ENCODE measurements at places on chromosomes 7 and 10.

DNA sequence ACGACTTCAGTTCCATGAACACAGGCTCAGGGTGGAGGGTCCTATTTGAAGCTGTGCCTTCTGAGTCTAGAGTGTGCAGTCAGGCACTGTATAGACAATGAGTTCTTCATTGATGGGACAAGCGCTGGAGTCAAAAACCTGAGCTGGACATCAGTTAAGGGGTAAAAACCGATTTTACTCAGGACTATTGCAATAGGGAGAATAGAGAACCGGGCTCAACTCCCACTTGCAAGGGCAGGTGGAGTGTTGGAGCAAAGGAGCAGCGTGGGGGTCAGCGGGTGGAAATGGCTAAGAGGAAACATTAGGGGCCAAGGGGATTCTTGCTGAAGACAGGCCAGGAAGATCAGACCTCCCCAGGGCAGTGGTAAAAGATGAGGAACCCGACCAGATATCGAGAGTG lies 28.5 kb downstream of the PRLHR start:
- DNase-seq, result no peak

- no peak for DNase-seq
Measured at GRCh38 chr7:148886844-148887243, 2.8 kb upstream of the EZH2 start.

DNA sequence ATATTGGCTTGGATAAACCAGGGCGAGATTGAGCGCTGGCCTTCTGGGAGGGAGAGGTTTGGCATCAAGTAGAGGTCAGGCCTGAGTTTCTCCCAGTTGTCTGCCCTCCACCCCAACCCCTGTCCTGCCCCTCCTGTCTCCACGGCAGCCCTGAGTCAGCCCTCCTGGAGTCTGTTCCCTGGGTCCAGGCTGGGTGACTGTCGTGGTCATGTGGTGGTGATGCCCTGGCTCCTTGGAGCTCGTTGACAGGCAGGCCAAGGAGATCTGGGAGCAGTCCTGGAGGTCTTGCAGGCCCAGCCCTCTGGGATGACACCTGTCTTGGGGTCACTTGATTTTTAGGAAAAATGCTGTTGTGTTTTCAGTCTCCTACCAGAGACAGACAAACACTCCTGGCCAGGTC lies 53.6 kb upstream of the PODXL start:
- DNase-seq, result no peak

DNA sequence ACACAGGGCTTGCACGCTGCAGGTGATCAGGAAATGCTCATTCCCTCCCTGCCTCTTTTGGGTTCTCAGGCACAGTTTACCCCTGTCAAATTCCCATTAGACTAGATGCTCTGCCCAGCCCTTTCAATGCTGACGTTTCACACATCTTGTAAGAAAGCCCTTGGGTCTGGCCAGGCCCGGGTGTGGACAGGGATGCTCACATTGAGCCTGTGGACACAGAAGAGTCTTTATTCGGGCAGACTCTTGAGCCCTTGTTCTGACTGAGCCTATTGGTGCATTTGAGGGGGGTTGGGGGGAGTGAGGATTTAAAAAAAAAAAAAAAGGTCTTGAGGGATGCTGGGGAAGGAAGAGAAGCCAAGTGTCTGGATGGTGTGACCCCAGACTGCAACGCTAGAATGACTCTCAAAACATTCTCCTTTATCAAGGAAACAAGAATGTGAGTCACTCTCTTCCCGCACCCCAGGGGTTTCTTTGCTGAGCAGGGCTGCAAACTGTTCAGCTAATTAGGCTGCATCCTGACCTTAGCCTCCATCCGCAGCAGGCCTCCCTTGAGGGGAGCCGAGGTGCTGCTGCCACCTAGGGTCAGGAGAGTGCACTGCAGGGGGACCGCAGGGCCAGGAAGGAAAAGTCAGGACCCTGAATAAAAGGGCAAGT lies 53.6 kb upstream of the TMEM72 start:
- DNase-seq, result no peak

- DNase-seq, result no peak
Measured at GRCh38 chr7:79810916-79811315, 323.7 kb upstream of the GNAI1 start.

DNA sequence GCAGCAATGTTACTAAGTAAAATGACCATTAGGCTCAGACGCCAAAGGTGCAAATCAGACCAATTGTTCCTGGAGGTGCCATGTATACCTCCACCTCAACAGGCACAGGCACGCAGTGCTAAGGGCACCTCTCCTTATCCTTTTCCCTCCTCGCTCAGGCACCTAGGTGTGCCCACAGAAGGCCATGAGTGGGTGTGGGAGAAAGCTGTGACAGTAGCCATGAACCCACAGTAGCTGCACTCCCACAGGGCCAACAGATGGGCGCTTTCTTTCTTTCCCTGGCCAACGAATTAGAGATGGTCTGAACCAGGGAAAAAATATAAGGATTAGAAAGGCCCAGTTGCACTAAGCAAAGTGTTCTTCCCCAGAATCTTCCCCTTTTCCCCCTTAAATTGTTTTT lies 15.5 kb upstream of the TNS3 start:
- no peak for DNase-seq

- no peak for DNase-seq
Measured at GRCh38 chr7:925601-926000, 28.9 kb downstream of the ADAP1 start.

DNA sequence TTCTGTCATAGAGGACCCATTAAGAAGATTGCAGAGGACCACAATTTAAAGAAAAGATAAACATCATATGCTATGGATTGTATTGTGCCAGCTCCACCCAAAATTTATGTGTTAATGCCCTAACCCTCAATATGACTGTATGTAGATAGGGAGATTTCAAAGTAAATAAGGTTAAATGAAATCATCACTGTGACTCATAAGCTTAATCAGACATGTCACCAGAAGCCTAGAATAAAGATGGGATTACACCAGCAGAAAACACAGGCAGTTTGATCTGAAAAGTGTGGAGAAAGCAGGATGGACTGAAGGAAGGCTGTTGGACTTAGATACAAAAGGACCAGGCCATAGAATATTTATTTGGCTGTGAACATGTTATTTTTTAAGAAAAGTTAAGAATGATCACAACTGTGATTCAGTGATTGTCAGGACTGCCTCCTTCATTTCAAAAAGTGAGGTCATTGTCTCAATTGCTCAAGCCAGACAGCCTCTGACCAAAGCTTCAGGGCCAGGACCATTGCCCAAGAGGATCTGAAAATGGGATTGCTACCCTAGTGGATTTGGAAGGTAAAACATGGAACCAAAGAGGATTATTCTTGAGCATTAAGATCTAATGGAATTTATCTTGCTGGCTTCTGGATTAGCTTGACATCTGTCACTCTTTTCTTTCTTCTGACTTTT lies 270.8 kb upstream of the POM121L12 start:
- no peak for DNase-seq

DNA sequence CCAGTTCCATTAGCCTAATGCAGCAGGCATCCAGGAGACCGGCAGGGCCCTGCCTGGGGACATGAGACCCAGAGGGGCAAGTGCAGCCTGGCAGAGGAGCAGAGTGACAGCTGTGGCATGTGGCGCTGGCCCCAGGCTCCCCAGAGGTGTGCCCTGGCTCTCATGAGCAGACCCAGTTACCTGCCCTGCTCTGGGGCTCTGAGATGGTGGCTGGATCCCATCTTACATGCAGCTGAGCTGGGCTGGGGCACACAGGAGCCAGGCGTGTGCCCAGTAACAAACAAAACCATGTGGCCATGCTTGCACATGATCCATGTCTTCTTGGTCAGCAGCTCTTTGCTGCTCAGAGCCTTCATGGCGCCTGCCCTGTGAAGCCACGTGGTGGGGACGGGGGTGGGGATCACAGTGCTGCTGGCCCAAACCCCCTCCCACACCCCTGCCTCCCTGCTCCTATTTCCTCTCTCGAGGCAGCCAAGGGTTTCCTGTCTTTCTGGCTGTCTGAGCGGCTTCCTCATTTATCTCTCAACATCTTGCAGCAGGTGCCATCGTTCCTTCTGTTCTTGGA lies 40.3 kb upstream of the GTF2I start:
- DNase-seq, result no peak

DNA sequence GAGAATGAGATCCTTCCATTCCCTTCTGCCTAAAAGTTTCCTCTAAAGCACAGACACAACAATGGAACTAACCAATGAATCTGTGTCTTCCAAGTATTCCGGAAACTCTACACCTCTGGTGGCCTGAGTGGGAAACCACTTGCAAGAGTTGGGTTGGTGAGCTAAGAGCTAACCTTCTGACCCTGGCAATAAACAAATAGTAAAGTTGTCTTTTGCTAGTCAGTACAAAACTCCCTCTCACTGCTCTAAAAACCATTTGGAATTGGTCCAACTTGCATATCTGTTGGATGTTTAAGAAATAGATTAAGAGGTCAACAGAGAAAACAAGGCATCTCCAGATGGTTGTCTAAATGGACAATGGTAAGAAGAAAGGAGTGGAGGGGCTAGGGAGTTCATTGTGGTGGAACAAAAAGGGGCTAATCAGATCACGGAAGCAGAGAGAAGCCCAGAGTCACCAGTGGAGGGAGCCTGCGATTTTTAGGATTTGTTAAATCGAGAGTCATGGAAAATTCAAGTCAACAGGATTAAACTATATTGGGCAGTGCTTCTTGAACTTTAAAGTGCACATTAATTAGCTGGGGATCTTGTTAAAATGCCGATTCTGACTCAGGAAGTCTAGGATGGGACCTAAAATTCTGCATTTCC lies 192.3 kb downstream of the EVX1 start:
- no peak for DNase-seq

DNA sequence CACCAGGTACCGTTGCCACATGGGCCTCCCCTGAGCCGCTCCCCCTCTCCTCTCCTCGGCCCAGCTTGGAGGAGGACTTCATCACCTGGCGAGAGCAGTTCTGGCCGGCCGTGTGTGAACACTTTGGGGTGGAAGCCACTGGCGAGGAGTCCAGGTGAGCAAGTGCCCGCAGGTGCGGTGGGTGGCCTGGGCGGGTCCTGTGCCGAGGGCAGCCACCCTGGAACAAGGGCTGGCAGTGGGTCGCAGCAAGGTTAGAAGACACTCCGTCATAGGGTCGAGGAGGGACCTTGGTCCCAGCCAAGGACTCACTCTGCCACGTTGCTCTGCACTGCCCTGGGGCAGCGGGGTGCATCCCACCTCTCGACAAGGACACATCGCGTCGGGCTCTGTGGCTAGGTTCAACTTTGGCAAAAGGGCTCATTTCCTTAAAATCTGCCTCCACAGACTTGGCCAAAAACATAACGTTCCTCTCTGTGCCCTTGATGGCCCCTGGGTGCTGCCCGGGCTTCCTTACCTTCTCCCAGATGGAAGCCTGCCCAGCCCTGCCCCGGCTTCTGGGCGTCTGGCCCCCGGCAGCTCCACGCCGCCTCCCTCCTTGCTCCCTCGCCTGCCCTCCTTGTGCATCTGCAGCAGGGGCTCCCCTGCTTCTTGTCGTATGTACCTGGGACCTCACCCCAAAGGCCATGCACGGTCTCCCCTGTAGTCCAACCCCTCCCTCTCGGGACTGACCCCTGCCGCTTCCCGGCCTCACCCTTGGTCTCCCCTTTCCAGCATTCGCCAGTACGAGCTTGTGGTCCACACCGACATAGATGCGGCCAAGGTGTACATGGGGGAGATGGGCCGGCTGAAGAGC lies 12.7 kb downstream of the TMEM120A start:
- no peak for DNase-seq
